ENCODE measurements at places on chromosomes 3 and 15. TPM values are rescaled to one million over a fixed set of nuclear protein-coding genes. Genes with fewer than 3 reads are reported as not detected.

- DNase-seq: no peak
- H3K27me3 ChIP-seq: no peaks in the 10 kb centered on the region
- peaks cover 56% of the 10 kb centered on the region for H3K4me1 ChIP-seq
- H3K36me3 ChIP-seq: peaks cover 50% of the 10 kb centered on the region
Measured at GRCh38 chr3:121793078-121793477, 41.8 kb downstream of the IQCB1 start.

GRCh38 chr15:40906991-40907802 is 12.9 kb downstream of the VPS18 start:
- peak overlapping the region; percentile 84 for H3K27ac ChIP-seq
- no peaks in the 10 kb centered on the region for H3K27me3 ChIP-seq
- peaks cover 17% of the 10 kb centered on the region for H3K36me3 ChIP-seq
- peak; percentile 43 for DNase-seq

- H3K4me3 ChIP-seq: peak overlapping the region; percentile 72
- H3K27me3 ChIP-seq: no peaks in the 10 kb centered on the region
- H3K4me1 ChIP-seq: peaks cover 64% of the 10 kb centered on the region
- H3K36me3 ChIP-seq: peaks cover 17% of the 10 kb centered on the region
- DNase-seq: peak; percentile 86
Measured at GRCh38 chr3:187748050-187748481, 2.8 kb upstream of the BCL6 start.

- no peak overlapping the region for H3K27ac ChIP-seq
- no peak overlapping the region for H3K4me3 ChIP-seq
- DNase-seq: no peak
- no peaks in the 10 kb centered on the region for H3K36me3 ChIP-seq
- H3K27me3 ChIP-seq: peaks cover 33% of the 10 kb centered on the region
- H3K4me1 ChIP-seq: peaks cover 9% of the 10 kb centered on the region
Measured at GRCh38 chr15:58551084-58551763, 119.4 kb downstream of the LIPC start.

GRCh38 chr15:51223771-51224229 is 114.6 kb downstream of the CYP19A1 start:
- H3K27me3 ChIP-seq: peaks cover 7% of the 10 kb centered on the region
- peaks cover 3% of the 10 kb centered on the region for H3K4me1 ChIP-seq
- no peaks in the 10 kb centered on the region for H3K36me3 ChIP-seq
- H3K4me3 ChIP-seq: no peak overlapping the region
- no peak overlapping the region for H3K27ac ChIP-seq

DNA sequence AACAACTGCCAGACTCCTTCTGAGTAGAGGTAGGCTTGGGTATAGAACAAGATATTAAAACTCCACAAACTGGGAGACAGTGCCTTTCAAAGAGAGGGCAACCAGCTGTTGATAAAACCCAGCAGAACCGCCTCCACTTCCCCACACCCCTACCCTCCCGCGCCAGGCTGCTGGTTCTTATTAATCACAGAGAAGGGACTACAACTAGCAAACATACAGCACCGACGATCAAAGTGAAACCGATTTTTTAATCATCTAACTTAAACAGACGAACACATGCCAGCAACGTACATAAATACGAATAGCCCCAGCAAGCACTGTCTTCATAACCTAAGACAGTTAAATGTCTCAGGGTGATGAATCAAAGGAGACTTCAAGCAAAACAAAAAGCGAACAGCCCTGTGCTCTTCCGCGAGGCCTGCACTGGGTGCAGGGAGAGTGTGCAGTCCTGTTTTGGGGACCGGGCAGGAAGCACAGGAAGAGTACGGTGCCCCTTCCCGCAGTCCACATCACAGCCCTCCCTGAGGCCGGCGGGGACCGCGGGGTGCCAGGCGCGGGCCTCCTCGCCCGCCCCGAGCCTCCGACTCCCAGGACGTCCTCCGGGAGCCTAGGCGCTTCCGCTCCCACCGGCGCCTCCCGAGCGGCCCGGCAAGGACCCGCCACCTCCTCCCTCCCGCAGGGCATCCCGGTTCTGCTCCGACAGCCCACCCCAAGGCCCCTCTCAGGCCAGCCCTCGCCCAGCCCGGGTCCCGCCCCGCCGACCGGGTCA is 75.1 kb upstream of the VGLL4 start:
- H3K4me3 ChIP-seq: peak overlapping the region; percentile 94
- peaks cover 18% of the 10 kb centered on the region for H3K4me1 ChIP-seq

DNA sequence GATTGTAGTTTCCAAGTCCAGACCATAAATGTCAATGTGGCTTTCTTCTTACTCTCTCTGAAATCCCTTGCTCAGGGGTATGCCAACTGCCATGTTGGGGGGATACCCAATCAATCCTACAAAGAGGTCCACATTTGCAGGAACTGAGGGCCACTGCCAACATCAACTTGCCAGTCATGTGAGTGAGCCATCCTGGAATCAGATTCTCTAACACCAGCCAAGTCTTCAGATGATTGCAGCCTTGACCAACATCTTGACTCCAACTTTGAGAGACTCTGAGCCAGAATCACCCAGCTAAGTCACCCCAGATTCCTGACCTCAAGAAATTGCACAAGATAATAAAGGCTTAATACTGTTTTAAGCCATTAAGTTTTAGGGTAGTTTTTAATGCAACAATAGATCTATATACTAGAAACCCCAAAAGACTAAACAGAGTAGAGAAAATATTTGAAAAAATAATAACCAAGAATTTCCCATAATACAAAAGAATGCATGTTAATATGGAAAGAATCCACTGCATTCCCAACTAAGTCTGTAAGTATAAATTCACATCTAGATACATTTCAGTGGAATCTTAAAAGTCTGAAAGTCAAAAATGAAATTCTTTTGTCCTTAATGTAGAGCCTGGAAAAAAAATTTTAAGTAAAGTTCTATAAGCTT is 22.4 kb downstream of the ISG20 start:
- H3K36me3 ChIP-seq: peaks cover 5% of the 10 kb centered on the region
- no peaks in the 10 kb centered on the region for H3K27me3 ChIP-seq
- H3K4me3 ChIP-seq: no peak overlapping the region
- peaks cover 49% of the 10 kb centered on the region for H3K4me1 ChIP-seq

DNA sequence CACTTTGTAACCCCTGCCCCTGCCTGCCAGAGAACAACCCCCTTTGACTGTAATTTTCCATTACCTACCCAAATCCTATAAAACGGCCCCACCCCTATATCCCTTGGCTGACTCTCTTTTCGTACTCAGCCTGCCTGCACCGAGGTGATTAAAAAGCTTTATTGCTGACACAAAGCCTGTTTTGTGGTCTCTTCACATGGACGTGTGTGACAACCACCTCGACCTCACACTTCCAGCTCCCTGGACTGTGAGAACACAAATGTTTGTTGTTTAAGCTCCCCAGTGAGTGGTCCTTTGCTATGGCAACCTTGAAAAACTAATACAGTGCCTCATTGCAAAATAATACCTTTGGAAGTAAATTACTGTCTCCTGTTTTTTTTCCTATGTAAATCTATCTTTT is 299.2 kb upstream of the POU1F1 start:
- no peaks in the 10 kb centered on the region for H3K4me1 ChIP-seq
- H3K27ac ChIP-seq: no peak overlapping the region
- H3K36me3 ChIP-seq: no peaks in the 10 kb centered on the region
- H3K4me3 ChIP-seq: no peak overlapping the region
- DNase-seq: no peak

- H3K4me3 ChIP-seq: no peak overlapping the region
- H3K4me1 ChIP-seq: no peaks in the 10 kb centered on the region
- no peaks in the 10 kb centered on the region for H3K27me3 ChIP-seq
- no peak overlapping the region for H3K27ac ChIP-seq
- H3K36me3 ChIP-seq: no peaks in the 10 kb centered on the region
Measured at GRCh38 chr15:27692438-27692837, 406.7 kb downstream of the OCA2 start.

DNA sequence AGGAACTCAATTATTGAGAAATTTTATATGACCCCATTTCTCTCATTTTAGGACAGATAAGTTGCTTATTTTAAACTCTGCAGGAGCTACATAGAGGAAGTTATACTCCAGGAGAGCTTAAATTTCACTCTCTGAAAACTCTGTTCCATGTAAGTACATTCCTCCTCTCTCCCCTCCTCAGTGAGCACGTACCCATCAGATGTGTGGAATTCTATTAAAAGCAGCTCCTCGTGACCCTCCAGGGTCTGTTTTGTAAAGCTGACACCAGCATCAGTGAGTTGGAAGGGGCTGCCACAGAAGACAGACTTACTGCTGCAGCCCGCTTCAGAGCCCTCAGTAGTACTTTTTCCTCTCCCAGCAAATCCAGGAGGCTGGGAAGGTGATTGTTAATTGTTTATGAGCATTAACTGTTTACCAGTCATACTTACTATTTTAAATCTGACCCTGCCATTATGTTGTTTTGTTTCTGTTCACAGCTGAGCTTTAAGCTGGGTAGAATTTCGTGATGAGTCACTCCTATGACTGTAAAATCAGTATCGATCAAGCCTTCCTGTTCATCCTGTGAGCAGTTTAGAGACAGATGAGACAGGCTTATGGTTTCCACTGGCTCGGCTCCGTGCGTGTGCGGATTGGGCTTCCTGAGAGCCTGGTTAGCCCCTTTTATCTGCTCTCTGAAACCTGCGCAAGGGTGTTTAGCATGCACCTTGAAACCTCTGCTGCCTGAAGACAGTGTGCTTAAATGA is 20.4 kb downstream of the IGF1R start:
- DNase-seq: no peak
- peaks cover 3% of the 10 kb centered on the region for H3K27me3 ChIP-seq
- no peak overlapping the region for H3K4me3 ChIP-seq
- no peak overlapping the region for H3K27ac ChIP-seq
- no peaks in the 10 kb centered on the region for H3K4me1 ChIP-seq

GRCh38 chr15:50315814-50316630 is 39.0 kb downstream of the GABPB1 start:
- H3K36me3 ChIP-seq: peaks cover 6% of the 10 kb centered on the region
- no peak overlapping the region for H3K4me3 ChIP-seq
- DNase-seq: no peak

DNA sequence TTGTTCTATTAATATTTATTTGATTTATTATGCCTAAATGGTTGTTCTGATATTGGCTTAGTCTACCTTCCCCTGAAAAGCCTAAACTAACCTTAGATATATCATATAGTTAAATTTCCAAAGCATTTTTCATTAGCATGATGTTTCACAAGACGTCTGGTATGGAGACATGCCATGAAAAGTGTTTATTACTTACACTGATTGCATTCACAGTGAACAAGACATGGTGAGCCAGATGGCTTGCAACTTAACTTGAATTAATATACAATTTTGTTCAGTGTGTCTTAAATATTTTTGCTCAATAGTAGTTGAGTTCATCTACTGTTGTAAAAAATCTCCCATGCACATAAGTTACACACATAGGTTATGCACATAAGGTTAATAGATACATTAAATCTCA is 758.4 kb downstream of the NSUN3 start:
- H3K27me3 ChIP-seq: no peaks in the 10 kb centered on the region
- no peaks in the 10 kb centered on the region for H3K4me1 ChIP-seq
- no peak for DNase-seq
- no peak overlapping the region for H3K27ac ChIP-seq
- no peaks in the 10 kb centered on the region for H3K36me3 ChIP-seq

DNA sequence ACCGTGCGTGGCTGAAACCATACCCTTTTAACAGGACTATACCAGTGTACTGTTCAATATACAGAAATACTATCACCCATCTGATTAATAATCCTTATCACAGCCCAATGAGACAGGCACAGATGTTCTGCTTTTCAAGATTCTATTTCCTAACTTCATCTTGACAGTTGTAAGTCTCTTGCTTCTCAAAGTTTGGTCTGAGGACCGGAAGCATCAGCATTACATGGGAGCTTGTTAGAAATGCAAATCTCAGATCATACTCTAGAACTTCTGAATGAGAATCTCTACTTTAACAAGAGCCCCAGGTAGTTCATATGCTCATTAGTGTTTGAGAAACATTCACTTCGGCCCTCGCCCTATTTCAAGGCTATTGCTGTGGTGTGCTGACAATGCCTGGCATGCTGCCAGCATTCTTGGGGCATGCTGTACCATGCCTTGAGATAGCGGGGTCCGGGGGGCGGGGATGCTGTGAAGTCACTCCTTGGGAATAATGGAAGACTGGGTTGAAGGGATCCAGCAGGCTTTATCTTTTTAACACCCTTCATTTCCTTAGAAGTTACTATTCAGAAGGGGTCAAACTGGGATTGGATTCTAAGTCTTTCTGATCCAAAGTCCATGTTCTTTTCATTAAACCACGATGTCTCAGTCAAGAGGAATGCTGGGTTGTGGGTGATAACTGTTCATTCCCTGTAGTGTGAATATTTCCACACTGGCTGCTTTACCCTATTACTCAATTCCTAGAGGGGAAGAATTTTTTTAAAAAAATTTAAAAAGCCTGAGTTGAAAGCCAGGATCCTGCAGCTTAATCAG is 194.7 kb downstream of the LPP start:
- no peak overlapping the region for H3K27ac ChIP-seq
- DNase-seq: no peak
- no peaks in the 10 kb centered on the region for H3K36me3 ChIP-seq

GRCh38 chr3:127428344-127428997 is 140.6 kb upstream of the PRR20G start:
- H3K36me3 ChIP-seq: no peaks in the 10 kb centered on the region
- DNase-seq: no peak
- H3K27ac ChIP-seq: no peak overlapping the region
- peaks cover 29% of the 10 kb centered on the region for H3K27me3 ChIP-seq

DNA sequence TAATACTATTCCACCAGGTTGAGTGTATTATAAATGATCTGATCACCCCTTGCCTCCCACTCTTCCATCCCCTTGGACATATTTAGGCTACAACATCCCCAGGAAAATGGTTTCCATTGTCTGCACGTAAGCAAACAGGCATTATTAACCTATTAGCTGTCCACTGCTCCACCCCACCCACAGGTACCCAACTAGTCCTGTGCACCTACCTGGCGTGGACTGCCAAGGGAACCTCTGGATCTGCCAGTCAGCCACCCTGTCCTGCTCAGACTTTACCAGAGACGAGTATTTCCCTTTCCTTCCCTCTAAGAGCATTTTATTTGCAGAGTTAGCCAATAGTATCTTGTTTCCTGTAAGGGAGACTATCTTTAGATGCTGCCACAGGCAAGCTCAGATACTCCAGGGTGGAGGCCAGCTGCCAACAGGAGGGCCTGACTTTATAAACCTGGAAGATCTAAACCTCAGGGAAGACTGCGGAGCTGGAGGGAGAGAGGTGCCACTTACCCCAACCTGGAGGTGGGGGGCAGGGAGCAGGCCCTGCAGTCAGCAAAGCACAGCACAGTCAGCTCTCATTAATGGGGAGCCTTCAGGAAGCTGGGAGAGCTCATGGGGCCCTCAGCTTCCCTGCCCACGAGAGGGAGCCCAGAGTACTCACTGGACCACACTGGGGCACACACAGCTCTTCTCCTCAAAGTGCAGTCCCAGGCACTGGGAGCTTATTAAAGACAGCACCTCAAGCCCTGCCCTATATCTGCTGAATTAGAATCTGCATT is at the start of gene CX3CR1:
TSS of gene CX3CR1 (minus strand) at position 292 of the 773 bp plus-strand sequence. CDS start 13,527 bp downstream, outside the sequence.
- peaks cover 35% of the 10 kb centered on the region for H3K4me1 ChIP-seq
- DNase-seq: no peak
- H3K36me3 ChIP-seq: no peaks in the 10 kb centered on the region
- H3K27me3 ChIP-seq: no peaks in the 10 kb centered on the region

LRRC2 gene
- not detected for total RNA-seq

CYP1A1 gene
- 1.3 TPM for total RNA-seq

GRCh38 chr3:182364723-182365650 is 428.3 kb upstream of the ATP11B start:
- no peak for DNase-seq
- H3K27me3 ChIP-seq: no peaks in the 10 kb centered on the region
- no peak overlapping the region for H3K27ac ChIP-seq
- H3K4me1 ChIP-seq: no peaks in the 10 kb centered on the region
- no peaks in the 10 kb centered on the region for H3K36me3 ChIP-seq
- no peak overlapping the region for H3K4me3 ChIP-seq
